SJSA1 (cell line): ENCODE measurements at places on chromosomes 11 and 22. TPM values are rescaled to one million over a fixed set of nuclear protein-coding genes. Genes with fewer than 3 reads are reported as not detected.

- DNase-seq, result no peak
Observed at GRCh38 chr11:72815110-72815618, 953 bp downstream of the ATG16L2 start.

Gene TEX12
- total RNA-seq, result 0.16 TPM in 1 of 2 replicates, not detected in the other

Gene TST
- 12.7 and 38.0 TPM in 2 replicates for total RNA-seq

Gene YPEL4
- total RNA-seq, result not detected in 2 replicates

GRCh38 chr11:74696500-74696899 lies 34.7 kb downstream of the CHRDL2 start:
- no peak for DNase-seq

Gene RIMBP3C
- total RNA-seq, result 0.76 and 0.81 TPM in 2 replicates

DNA sequence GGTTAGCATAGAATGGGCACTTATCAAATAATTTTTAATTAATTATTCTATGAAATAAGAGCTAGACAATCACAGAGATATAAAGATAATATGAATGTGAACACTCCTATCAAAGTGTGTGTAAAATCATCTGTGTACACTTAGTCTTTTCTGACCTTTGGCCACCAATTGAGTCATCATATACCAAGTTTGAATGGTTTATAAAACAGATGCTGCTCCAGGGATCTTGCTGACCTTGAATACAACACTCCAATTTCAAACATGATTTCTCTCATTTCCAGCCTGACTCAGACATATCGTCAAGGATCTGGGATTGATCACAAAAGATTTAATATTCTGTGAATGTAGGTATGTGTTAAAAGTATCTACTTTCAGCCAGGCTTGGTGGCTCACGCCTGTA lies 2.9 kb upstream of the OR51V1 start:
- no peak for DNase-seq

Gene DNAL4
- 19.9 and 33.9 TPM in 2 replicates for total RNA-seq

GRCh38 chr22:19717691-19718455 lies 3.6 kb downstream of the SEPTIN5 start:
- DNase-seq, result peak; percentile 80

Gene EIF4ENIF1
- total RNA-seq, result 6.1 and 14.8 TPM in 2 replicates

DNA sequence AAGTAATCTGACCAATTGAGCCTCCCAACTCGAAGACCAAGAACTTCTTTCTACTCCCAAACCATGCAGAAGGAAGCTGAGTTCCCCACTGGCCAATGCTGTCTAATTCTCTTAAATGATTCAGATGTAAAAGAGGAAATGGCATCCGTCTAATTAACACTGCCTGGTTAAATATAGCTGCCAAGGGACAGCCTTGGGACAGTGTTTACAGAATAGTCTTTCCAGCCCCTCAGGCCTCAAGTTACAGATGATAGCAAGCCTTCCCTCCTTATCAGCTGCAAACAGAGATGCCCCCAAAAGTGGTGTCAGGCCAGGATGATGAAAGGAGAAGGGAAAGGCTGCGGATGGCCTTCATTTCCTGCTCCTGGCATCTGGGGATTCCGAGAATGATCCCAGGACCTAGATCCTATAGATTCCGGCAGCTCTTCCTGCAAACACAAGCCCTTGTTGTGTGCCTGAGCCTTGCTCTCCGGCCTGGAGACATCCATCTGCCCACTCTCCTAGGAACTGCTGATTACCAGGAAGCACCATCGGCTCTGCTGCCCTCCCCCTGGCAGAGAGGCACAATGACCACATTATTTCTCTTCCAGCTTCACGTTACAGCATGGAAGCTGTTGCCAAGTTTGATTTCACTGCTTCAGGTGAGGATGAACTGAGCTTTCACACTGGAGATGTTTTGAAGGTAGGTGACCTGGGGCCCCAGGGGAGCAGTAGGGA lies 13.5 kb upstream of the TMA7B start:
- no peak for DNase-seq

DNA sequence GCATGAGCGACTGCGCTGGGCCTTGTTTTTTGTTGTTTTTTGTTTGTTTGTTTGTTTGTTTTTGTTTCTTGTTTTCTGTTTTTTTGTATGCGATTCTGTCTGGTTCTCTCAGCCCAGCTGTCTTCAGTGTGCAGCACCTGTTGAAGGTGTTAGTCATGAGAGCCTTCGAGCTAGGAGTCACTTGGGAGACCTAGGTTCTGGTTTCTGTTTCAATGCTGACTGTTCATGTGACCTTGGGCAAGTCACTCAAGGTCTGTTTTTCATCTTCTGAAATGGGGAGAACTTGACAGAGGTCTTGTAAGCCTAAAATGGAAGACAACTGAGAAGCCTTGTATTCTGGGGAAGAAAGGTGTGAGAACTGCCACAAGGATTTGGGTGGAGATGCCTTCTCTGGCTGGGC lies 1.8 kb downstream of the DCPS start:
- DNase-seq, result no peak

Gene XNDC1N
- 0.47 and 3.2 TPM in 2 replicates for total RNA-seq

Gene OTOG
- not detected in 2 replicates for total RNA-seq

Gene KCTD14
- total RNA-seq, result 2.3 and 7.7 TPM in 2 replicates

- peak; percentile 77 for DNase-seq
Observed at GRCh38 chr11:34512840-34513681, 533 bp downstream of the ELF5 start.

- DNase-seq, result no peak
Observed at GRCh38 chr11:77502346-77502905, 28.5 kb upstream of the PAK1 start.

Gene OR5AN1
- total RNA-seq, result not detected in 2 replicates

GRCh38 chr22:49934891-49935557 lies 16.6 kb downstream of the CRELD2 start:
- peak; percentile 75 for DNase-seq

DNA sequence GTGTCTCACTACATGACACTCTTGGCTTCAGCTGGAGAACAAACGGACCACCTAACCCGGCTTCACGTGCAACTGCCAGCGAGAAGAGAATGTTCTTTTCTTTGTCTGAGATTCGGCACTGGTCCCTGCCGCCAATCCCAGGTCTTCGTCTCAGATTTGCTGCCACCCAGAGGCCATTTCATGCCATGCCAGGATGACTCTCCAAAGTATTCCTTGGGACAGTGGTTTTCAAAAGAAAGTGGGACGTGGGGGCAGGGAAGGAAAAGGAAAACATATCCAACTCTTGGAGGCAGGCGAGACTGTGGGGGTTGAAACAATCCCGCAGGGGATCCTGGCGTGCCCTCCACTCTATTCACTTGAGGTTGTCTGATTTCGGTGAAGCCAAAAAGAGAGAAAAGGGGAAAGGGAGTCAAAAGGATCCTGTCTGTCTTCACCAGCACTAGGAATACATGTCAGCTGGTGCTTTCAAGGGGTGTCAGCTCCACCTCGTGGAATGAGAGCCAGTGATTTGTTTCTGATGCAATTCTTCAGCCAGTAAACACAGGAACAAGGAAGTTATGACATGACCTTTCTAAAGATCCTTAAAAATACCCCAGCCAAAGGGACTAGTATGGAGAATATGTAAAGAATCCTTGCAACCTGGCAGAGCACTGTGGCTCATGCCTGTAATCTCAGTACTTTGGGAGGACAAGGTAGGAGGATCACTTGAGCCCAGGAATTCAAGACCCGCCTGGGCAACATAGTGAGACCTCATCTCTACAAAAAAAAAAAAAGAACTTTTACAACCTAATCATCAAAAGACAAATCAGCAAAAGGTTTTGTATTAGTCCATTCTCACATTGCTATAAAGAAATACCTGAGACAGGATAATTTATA lies 41.0 kb upstream of the APLNR start:
- DNase-seq, result peak; percentile 75

Gene OR52H1
- not detected in 2 replicates for total RNA-seq

DNA sequence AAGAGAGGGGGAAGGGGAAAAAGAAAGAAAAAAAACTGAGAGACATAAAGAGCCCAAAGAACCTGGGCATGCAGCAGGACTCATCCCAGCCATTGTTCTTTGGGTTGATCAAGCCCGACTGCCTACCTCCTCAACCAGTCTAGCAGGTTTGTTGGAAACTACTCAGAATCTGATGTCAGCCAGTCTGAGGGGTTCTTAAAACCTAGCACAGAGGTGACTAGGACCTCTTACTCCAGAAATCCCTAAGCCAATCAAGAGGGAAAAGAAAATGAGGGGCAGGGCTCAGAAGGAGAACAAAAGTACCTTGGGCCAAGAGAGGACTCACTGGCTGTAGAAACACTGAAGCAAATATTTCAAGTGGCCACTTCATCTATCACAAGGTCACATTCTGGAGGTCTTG lies 228.0 kb downstream of the AASDHPPT start:
- no peak for DNase-seq

DNA sequence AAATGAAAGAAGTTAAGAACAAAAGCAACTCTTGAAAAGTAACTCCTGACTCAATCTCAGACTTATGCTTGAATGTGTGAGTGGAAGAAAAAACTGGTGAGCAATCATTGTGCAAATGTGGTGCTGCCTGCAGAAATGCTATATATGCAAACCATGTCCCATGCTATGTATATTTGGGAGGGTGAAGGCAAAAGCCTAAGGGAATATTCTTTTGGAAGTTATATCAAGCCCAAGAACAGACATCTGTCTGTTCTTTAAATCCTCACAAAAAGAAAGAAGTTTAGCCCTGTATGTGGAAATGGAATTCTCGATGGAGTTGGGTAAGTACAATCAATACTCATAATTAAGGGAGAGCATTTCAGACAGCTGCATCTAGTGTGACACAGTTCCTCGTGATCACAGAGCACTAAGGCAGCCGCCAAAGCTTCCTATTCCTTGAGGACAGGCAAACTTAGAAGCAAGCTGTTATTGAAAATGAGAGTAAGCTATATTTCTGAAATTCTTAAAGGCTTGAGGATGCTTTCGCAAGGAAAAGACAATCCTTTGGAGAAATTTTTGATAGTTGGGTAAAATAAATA lies 406.5 kb upstream of the CHORDC1 start:
- no peak for DNase-seq

Gene ZP1
- not detected in 2 replicates for total RNA-seq

Gene BCO2
- 0.42 TPM in 1 of 2 replicates, not detected in the other for total RNA-seq

DNA sequence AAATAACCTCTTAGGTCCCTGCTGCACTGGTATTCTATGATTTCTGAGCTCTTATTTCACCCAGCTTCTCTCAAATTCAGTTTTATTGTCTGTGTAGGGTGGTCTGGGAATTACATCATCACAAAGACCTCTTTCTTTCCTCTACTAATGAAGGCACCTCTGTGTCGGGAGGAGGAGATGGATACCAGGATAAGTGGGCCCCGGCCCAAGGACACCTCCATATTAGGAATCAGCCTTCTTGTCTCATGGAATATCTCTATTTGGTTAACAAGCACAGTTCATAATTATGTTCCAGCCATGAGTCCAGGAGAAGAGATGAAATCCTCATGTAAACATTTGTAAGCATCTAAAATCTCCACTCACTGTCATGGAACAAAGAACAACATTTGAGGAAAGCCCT lies 9.4 kb downstream of the PARVA start:
- DNase-seq, result no peak

Gene RBMXL2
- not detected in 2 replicates for total RNA-seq

Gene SLC35E4
- total RNA-seq, result 6.7 and 6.9 TPM in 2 replicates

Gene TRPC6
- 0.34 and 0.87 TPM in 2 replicates for total RNA-seq

DNA sequence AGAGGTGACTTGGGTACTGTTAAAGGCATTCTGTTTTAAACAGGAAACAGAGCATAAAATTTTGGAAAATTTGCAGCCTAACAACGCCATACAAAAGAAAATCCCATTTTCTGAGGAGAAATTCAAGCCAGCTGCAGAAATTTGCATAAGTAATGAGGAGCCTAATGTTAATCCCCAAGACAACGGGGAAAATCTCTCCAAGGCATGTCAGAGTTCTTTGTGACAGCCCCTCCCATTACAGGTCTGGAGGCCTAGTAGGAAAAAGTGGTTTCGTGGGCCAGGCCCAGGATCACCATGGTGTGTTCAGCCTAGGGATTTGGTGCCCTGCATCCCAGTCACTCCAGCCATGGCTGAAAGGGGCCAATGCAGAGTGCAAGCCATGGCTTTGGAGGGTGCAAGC lies 1333.1 kb upstream of the TENM4 start:
- DNase-seq, result no peak

- no peak for DNase-seq
Observed at GRCh38 chr11:9849389-9849788, 185.5 kb downstream of the SWAP70 start.

DNA sequence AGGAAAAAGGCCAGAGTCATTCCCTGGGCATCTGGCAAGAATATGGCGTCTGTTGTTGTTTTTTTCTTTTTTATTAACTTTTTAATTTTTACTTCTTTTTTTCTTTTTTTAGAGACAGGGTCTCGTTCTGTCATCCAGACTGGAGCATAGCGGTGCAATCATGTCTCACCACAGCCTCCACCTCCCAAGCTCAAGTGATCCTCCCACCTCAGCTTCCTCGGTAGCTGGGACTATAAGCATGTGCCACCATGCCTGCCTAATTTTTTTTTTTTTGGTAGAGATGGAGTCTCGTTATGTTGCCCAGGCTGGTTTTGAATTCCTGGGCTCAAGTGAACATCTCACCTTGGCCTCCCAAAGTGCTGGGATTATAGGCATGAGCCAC lies 54.0 kb upstream of the PRDM11 start:
- no peak for DNase-seq

DNA sequence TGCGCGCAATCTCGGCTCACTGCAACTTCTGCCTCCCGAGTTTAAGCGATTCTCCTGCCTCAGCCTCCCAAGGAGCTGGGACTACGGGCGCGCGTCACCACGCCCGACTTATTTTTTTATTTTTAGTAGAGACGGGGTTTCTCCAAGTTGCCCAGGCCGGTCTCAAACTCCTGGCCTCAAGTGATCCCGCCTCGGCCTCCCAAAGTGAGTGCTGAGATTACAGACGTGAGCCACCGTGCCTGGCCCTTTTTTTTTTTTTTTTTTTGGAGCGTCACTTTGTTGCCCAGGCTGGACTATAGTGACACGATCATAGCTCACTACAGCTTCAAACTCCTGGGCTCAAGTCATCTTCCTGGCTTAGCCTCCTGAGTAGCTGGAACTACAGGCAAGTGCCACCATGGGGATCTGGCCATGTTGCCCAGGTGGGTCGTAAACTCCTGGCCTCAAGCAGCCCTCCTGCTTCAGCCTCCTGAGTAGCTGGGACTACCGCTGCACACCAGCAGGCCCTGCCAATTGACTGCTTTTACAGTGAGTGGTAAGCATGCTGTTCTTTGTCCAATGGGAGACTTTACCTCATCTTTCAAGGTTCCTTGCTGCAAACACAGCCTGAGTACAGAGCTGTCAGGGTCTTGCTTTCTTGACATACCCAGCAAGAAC lies 600 bp upstream of the CENPM start:
- DNase-seq, result no peak

DNA sequence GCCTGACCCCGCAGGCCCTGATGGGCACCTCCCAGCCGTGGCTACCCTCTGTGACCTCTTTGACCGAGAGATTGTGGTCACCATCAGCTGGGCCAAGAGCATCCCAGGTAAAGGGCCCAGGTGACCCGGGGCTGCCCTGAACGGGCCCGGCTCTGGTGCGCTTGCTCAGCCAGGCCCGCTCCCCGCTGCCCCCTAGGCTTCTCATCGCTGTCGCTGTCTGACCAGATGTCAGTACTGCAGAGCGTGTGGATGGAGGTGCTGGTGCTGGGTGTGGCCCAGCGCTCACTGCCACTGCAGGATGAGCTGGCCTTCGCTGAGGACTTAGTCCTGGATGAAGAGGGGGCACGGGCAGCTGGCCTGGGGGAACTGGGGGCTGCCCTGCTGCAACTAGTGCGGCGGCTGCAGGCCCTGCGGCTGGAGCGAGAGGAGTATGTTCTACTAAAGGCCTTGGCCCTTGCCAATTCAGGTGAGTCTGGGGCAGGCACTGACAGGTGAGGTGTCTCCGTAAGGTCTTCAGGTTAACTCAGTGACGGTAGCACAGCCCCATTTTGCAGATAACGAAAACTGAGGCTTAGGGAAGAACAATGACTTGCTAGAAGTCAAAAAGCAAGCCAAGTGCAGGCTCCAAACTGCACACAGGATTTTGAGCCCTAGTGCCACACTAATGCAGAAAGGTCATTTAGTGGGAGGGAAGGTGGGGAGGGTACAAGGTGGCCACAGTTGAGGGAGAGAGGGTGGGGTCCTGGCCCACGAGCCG lies 2.4 kb downstream of the TRMT112 start:
- no peak for DNase-seq

Gene GUCY1A2
- 0.11 and 0.13 TPM in 2 replicates for total RNA-seq

Gene YWHAH
- 236 and 273 TPM in 2 replicates for total RNA-seq
